ENCODE measurements at places on chromosomes 7 and 10.

DNA sequence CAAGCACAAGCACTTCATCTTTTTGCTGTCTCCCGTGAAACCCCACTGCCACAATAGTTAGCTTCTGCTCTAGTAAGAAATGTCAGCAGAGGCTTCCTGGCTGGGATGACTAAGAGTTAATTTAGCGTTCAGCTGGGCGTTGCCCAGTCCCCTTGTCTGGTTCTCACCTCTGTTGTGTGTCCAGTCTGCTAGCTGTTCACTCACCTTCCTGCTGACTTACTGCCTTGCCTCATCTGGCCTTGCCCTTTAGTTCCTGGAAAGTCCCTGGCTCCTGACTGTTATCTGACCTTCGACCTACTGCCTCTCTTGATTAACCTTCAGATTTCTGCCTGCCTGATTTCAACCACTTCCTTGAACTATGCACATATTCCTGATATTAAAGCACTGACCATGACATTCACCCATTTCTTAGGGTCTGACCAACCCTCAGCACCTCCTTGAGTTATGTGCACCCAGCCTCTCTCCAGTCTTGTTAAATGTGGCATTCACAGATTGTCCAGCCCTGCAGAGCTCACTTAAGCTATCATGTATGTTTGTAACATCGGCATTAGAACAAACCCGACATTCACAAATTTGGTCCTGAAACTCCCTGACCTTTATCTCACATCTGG lies 30.3 kb downstream of the C7orf33 start:
- no peak for DNase-seq

GRCh38 chr7:36487756-36488336 lies 98.2 kb downstream of the ANLN start:
- DNase-seq: peak; percentile 57

DNA sequence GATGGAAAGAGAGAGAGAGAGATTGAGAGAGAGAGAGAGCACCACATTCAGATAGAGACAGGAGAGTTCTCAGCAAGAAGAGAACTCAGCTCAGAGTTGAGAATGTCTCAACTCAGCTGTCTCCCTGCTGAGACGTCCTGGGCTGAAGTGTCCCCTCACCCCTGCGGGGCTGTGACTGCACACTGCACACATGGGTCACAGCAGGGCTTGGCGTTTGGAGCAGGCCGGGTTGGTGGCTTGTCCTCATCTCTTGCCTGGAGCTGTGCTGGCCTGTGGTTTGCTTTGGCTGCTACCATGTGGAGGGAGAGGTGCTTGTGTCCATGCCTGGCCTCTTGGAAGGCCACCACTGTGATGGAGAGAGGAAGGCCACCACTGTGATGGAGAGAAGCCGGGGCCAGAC lies 167.9 kb downstream of the RNF216 start:
- DNase-seq: no peak

DNA sequence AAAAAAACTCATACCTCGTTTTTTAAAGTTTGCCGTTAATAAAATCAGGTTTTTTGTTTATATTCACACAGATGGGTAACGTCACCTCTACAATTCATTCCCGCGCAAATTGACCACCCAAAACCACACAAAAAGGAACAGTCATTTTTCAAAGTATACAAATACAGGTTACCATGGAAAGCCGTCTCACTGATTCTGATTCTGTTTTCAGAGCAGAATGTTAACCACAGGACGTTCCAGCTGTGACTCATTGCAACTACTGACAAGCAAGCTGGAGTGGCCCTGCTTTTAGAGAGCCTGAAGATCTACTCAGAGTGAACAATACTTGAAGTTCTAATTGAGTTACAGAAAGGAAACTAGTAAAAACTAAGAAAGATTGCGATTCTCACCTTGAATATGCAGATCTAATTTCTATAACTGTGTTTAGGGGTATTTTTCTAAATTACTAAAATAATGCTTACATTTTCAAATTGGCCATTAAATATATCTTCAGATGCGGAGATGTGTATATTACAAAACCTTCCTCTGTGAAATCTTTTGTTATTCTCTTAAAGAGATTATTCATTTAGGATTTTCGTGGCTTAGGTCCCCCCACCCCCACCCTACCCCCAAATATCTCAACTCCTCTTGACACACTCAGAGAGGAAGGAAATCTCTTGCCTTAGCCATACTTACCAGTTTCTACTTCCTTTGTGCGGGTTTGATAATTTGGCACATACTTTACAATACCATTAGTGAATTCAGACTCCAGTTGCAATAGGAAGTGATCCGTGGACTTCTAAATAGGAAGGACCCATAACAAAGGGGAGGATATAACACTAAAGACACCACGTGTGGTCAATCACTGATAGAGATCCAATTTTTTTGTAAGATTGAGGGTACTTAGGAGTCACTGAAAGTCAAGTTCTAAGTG lies 106.0 kb downstream of the CUBN start:
- DNase-seq: peak; percentile 87

DNA sequence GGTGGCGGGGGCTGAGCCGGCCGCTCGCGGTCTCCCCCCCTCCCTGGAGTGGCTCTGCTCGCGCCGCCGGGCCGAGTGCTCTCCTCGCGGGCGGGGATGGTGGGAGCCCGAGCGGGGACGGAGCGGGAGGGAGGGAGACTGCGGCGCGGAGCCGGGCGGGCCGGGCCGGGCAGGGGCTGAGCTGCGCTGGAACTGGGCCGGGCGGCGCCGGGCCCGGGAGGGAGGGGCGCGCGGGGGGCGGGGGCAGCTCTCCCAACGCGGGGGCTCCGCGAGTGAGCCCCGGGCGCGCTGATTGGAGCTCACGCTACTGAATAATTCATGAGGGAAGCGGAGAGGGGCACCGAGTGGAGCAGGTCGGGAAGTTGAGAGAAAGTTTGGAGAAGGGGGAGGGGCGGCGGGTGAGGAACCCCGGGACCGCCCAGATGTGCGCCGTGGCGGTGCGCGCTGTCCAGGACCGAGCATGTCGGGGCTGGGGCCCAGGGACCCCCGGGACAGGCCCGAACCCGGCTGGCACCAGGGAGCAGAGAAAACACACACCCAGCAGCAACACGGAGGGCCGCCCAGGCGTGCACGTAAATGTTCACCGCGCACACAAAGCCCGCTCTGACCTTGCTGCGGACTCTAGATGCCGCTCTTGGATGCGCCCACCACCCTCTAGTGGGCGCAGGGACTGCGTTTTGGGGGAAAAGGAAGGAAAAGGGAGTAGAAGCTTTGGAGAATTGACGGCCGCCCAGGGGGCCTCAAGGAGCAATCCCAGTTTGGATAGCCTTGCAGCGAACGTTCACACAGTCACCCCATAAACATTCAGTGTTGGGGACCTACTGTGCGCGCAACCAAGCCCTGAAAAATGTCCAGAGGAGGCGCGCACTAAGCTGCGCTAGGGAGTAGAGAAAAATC lies at the start of gene EPHB4:
Gene EPHB4, minus strand, starts transcription at position 194 of the 897 bp plus-strand sequence. CDS start 493 bp downstream, outside the sequence.
- no peak for DNase-seq

DNA sequence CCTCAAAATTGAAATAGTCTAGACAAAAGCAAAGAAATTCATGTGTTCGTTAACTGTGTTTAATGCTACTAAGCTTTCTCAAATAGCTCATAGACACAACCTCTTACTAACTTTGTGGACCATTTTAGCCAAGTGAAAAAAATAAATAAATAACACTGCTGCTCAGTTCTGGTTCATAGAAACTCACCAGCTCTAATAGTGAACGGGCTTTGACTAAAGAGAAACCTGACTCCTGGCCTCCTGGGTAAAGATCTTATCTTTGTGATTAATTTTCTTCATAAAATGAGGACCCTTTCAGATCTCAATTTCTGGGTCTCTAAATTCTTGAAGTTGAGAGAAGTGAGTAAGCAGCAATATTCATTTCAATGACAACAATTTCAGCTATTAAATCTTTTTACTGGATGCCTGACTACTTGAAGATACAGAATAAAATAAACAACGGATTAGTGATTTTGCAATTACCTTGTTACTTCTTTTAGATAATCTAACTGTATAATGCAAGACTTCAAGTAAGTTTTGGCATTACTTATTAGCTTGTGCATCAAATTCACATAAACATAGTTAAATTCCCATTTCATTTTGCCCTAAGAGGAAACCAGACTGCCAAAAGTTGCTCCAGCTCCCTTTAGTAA lies 3.1 kb downstream of the CADPS2 start:
- no peak for DNase-seq

DNA sequence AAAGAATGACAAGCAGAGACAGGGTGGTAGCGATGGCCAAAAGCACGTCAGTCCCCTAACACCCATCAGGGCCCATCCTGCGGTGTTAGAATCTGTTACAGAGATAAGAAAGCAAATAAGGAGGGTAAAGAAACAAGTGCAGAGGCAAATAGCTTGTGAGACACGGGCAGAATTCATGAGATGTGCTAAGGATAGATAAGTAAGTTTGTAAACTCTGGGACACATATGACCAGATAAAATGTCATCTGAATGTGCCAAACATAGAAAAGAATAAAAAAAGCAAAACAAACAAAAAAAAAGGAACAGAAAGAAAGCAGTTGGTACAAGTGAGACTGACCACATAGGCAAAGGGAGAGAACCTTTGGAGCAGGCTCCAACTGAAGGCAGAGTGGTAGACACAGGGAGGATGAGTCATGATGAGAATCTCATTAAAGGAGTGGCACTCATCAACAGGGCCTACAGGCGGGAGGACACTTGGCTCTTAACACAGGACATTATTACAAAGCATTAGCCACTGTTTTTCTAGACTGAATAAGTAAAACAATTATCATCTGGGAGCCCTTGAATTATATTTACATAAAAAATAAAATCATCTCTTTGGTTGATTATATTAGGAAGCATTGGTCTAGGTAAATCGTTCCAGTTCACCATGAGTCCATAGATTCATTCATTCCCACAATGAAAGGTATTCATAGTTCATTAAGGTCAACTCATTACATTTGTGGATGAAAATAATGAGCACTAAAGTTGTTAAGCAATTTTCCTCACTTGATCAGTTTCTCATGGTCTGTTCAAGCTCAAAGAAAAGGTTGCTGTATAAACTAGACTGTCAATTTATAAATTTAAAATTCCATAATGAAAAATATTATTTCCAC lies 21.5 kb upstream of the EPHB6 start:
- no peak for DNase-seq

- no peak for DNase-seq
These were observed 13.9 kb upstream of the PPP3CB start for GRCh38 chr10:73509695-73510094.

GRCh38 chr7:4751398-4751947 lies 23.9 kb upstream of the AP5Z1 start:
- no peak for DNase-seq

DNA sequence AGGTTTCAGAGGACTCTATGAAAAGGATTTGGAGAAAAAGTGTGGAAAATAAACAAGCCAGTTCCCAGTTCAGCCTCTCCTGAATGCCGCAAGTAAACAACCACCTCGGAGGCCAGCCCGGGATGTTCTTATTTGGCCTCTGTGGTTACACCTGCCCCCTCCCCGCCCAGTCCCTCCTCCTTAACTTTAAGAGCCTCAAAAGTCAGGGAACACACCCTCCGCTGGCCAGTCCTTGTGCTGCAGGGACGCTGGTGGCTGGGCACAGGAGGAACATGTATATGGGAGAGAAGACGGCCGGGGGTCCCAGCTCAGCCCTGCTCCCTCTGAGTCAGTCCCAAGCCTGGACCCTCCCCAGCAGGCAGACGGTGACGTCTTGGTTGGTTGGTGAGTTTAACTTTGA lies 6.1 kb downstream of the CHST3 start:
- no peak for DNase-seq

DNA sequence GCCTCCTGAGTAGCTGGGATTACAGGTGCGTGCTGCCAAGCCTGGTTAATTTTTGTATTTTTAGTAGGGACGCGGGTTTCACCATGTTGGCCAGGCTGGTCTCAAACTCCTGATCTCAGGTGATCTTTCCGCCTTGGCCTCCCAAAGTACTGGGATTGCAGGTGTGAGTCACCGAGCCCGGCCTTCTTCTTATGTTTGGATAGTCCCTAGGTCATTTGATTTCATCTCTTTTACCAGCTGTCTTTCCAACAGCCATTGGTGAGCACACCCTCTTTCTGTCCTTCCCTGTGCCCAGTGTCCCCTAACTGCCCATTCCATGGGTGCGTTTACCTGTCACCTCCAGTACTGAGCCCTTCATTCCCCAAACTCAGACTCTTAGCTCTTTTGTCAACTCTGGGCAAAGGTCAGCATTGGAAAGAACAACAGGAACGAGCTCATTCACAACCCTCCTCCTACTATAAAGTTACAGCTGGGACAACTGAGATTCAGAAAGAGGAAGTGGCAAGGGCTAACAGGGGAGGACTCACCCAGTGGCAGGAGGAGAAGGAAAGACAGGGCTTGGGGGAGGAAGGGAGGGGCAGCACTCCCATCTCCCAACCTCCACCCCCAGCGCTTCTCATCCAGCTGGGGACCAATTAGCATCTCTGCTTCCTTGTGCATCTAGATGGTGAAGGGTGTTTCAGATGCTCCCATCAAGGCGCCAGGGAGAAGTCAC lies 5.6 kb downstream of the SSC4D start:
- DNase-seq: no peak

DNA sequence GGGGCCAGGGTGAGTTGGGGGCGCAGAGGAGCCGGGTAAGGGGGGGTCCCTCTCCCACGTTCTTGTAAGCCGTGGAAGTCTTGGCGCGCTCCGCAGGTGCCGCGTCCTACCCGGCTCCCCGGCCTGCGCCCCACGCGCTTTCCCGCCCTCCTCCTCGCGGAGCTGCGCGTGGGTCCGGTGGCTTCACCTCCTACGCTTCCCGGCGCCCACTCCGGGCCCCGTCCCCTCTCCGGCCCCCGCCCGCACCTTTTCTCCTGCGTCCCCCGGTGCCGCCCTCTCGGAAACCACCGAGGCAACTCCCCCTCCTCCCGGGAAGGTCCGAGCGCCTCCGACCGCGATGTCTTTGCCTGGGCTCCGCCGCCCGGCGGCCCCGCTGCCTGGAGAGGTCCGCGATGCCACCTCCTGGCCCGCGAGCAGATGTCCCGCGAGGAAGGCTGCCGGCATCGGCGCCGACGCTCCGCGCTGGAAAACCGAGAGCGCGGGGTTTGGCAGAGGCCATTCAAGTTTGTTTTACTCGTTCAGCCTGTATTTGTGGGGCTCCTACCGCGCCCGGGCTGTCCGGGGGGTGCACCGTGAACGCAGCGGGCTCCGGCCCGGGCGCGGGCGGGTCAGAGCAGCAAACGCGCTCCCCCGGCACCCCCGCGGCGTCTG lies 2.4 kb upstream of the NKX6-2 start:
- DNase-seq: no peak

GRCh38 chr10:101280511-101280910 lies 51.2 kb upstream of the LBX1 start:
- DNase-seq: no peak

GRCh38 chr10:108090476-108091215 lies 926.1 kb upstream of the SORCS1 start:
- DNase-seq: no peak
